ENCODE measurements at places on chromosomes 6 and 20. TPM values are rescaled to one million over a fixed set of nuclear protein-coding genes. Genes with fewer than 3 reads are reported as not detected.

DNA sequence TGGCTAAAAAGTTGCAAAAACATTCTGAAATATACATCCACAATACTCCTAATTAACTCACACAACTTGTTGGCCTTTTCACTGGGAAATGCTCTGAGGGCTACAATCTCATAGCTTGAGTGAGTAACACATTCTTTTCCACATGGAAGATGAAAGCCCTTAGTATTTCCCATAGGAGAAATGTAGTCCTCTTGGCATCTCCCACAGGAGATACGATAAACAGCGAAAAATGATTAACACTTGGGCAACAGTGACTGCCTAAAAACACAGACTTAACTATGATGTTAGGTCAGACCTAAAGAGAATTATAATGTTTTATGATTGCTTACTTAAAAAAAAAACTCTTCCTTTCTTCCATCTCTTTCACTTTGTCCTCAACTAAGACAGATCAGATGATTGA, 9.0 kb downstream of the MYLK4 start:
- no peak for DNase-seq

DNA sequence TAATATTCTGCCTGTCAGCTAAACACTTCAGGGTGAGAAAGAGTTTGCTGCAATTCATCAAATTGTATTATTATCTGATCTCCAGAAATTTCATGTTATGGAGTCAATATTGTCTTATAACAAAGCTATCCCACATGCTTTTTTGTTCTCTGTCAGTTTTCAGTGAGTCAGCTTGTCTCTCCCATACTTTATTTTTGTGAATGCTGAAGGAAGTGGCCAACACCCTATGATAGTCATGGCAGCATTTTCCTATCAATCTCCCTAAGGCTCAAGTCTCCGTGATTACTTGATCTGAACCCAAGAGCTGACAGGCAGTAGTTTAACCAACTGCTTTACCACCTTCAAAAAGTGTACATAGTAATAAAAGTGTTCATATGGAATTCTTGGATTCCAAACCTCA, 42.2 kb downstream of the RFPL4B start:
- no peak for DNase-seq

DNA sequence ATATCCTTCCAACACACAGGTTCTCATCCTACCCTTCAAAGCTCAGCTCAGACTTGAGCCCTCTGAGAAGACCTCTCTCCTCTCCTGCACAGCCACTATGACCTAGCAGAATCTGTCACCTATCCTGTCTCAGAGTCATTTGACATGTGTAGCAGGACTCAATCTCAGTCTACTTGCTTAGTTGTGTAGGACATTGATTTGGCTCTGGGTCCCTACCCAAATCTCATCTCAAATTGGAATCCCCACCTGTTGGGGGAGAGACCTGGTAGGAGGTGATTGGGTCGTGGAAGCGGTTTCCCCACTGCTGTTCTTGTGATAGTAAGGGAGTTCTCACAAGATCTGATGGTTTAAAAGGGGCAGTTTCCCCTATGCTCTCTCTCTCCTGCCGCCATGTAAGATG, 297.9 kb downstream of the CD83 start:
- DNase-seq, result no peak

GRCh38 chr6:32249262-32249661, 25.4 kb upstream of the NOTCH4 start:
- DNase-seq, result no peak

GRCh38 chr6:113903666-113904330, 46.7 kb downstream of the MARCKS start:
- DNase-seq, result peak; percentile 37

GRCh38 chr6:65816991-65817390, 110.0 kb upstream of the EYS start:
- DNase-seq, result no peak

DNA sequence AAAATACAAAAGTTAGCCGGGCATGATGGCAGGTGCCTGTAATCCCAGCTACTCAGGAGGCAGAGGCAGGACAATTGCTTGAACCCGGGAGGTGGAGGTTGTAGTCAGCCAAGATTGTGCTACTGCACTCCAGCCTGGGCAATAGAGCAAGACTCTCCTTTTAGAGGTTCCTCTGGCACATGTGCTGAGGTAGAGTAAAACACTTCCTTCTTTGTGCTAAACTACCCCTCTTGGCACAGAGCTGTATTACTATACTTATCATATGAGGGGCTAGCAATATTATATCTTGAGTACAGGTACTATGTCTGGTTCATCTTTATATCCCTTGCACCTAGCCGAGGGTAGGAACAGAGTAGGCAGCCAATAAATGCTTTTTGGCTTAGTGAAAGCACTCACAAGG, 40.2 kb upstream of the SAMHD1 start:
- DNase-seq, result no peak

DNA sequence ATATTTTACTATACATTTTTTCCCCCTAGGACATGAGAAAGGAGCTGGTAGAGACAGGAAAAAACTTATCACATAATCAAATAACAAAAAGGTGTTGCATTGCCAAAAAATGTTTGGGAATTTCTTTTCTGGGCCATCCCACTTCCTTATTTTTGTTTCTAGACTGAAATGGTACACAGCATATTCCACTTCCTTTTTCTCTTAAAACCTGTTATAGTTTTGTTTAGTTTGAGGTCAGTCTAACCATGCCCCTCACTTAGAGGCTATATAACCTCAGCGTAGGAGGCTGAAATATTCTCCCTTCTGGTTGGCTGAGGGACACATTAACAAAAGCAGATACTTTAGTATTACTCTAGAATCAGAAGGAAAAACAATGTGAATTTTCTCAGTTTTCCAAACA, 323.9 kb downstream of the GJA1 start:
- no peak for DNase-seq

GRCh38 chr20:63977739-63978276, 1.6 kb downstream of the SAMD10 start:
- peak; percentile 48 for DNase-seq

GRCh38 chr20:34112600-34113101, 608 bp upstream of the EIF2S2 start:
- DNase-seq, result peak; percentile 47

- no peak for DNase-seq
These were observed 42.7 kb downstream of the TFEB start for GRCh38 chr6:41692730-41693129.

- no peak for DNase-seq
These were observed 82.2 kb upstream of the SLC2A12 start for GRCh38 chr6:134134654-134135053.

The ULBP2 gene
- total RNA-seq, result 0.20 TPM

The ALDH5A1 gene
- 52.6 TPM for total RNA-seq

The MROH8 gene
- total RNA-seq, result 3.4 TPM

The FKBP5 gene
- total RNA-seq, result 160 TPM

The ZBTB2 gene
- total RNA-seq, result 5.0 TPM

Data from right lobe of liver (tissue), 6 donors.